Urinary bladder (tissue), 4 donors: ENCODE measurements at places on chromosomes 5 and 9.

DNA sequence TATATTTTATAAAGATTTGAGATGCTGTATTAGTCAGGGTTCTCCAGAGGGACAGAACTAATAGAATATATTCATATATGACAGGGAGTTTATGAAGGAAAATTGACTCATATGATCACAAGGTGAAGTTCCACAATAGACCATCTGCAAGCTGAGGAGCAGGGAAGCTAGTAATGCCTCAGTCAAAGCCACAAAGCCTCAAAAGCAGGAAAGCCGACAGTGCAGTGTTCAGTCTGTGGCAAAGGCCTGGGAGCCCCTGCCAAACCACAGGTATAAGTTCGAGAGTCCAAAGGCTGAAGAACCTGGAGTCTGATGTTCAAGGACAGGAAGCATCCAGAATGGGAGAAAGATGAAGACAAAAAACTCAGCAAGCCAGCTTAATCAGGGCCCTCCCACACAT lies 382.2 kb downstream of the LRRC70 start:
- DNase-seq: no peak

- DNase-seq: no peak
These were observed 21.0 kb upstream of the FAM151B start for GRCh38 chr5:80466669-80467485.

GRCh38 chr5:94793113-94793815 lies 174.8 kb downstream of the SLF1 start:
- no peak for DNase-seq

GRCh38 chr5:109956884-109957283 lies 267.2 kb downstream of the MAN2A1 start:
- DNase-seq: no peak

DNA sequence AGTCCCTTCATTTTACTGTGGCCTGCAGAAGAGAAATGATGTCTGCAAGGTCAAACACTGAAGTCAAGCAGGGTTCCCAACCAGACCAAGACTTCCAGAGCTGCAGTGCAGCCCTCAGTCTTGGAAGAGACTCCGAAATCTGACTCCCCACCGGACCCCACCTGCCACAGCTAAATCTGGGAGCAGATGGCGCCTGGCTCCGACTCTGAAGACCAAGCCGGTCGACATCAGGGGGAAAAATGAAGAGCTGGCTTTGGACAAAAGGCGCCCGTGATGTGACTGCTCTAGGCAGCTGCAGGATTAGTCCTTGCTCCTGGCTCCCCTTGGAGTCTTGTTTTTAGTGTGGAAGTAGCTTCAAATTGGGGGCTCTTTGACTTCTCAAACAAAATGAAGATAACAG lies 72.4 kb upstream of the ZNF622 start:
- no peak for DNase-seq

- DNase-seq: no peak
These were observed 110.8 kb upstream of the SLC1A3 start for GRCh38 chr5:36495611-36496010.
